Heart left ventricle (tissue), 16 donors: ENCODE measurements at places on chromosomes 3 and 15. TPM values are rescaled to one million over a fixed set of nuclear protein-coding genes. Genes with fewer than 3 reads are reported as not detected.
A peak's percentile ranks its signal among the peaks of the same experiment; 100 is the strongest.

DNA sequence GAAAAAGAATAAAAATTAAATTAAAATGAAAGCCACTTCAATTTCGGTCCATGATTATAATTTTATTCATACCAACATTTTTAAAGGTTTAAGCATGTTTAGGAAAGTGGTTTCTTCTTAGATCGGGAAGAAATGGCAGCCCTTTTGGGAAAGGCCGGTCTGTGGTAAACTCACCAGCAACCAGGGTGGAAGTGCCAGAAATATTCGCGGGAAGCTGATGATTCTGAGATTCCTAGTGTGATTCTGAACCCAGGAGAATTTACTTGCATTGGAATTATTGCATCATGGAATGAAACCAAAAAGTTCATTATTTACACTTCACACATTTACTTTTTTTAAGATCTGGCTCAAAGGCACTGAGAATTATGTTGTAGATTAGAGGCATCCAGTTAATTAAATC lies 97.2 kb upstream of the CCNL1 start:
- H3K4me3 ChIP-seq: no peak overlapping the region
- no peak for DNase-seq

The EIF4E3 gene
- total RNA-seq: 47.1 TPM

GRCh38 chr3:125916376-125916978 lies 52.5 kb upstream of the ROPN1B start:
- peak overlapping the region; percentile 95 for H3K27ac ChIP-seq
- peaks cover 15% of the 10 kb centered on the region for H3K4me1 ChIP-seq
- DNase-seq: no peak
- no peaks in the 10 kb centered on the region for H3K27me3 ChIP-seq

DNA sequence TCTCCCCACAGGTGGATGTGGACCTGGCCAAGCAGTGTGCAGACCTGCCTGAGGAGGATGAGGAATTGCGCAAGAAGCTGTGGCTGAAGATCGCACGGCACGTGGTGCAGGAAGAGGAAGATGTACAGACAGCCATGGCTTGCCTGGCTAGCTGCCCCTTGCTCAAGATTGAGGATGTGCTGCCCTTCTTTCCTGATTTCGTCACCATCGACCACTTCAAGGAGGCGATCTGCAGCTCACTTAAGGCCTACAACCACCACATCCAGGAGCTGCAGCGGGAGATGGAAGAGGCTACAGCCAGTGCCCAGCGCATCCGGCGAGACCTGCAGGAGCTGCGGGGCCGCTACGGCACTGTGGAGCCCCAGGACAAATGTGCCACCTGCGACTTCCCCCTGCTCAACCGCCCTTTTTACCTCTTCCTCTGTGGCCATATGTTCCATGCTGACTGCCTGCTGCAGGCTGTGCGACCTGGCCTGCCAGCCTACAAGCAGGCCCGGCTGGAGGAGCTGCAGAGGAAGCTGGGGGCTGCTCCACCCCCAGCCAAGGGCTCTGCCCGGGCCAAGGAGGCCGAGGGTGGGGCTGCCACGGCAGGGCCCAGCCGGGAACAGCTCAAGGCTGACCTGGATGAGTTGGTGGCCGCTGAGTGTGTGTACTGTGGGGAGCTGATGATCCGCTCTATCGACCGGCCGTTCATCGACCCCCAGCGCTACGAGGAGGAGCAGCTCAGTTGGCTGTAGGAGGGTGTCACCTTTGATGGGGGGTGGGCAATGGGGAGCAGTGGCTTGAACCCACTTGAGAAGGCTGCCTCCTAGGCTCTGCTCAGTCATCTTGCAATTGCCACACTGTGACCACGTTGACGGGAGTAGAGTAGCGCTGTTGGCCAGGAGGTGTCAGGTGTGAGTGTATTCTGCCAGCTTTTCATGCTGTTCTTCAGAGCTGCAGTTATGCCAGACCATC lies 8.6 kb downstream of the VPS18 start:
- H3K4me3 ChIP-seq: no peak overlapping the region
- no peaks in the 10 kb centered on the region for H3K27me3 ChIP-seq
- H3K27ac ChIP-seq: no peak overlapping the region
